Non-pigmented ciliary epithelial cell (primary cell): ENCODE measurements at places on chromosomes 16 and 17.

DNA sequence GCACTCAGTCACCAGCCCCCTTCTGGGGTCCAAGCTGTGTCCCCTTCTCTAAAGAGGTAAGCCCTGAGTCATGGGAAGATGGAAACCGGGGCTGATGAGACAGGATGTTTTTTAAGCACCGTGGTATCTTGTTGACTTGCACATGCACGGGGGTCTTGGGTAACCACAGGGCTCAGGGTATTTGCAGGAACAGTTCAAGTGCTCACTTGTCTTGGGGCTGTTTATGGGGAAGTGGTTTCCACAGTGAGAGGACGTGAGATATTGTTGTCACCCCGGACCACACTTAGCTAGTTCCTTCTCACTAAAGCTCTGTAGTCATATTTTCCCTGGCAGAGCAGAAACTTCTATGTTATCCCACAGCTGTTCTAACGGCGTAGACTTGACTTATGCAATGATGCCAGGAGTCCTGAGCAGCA is 7.7 kb downstream of the CCL3L1 start:
- DNase-seq, result no peak

DNA sequence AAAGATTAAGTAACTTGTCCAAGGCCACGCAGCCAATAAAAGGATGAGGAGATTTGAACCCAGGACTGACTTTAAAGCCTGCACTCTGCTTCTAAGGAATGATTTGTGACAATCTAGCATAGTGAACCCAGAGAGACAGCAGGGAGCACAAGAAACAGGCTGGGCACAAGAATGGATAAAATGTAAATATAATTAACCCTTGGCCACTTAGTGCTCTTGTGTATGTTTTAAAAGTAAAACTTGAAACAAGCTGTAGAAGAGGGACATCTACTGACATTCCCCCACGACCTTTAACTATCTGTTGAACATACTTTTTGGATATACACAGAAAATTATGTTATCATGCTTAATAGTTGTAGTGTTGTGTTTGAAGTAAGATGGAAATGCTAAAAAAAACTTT is 141.9 kb upstream of the PMFBP1 start:
- no peak for DNase-seq

DNA sequence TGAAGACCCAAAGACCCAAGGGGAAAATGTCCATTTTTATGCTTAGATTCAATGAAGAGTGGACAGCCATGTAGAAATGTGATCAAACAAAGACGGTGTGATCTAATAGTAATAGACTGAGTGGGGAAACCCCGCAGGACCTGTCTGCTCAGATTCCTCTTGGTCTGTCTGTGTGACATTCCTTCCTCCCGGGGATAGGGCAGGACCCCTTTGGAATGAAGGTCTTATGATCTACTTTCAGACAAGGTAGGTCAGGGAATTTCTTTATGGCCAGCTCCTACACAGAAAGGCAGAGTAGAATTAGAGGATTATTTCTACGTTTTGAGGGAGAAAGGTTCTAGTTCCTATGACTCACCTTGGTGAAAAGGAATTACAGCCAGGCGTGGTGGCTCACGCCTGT is 267.6 kb downstream of the STX8 start:
- no peak for DNase-seq

- no peak for DNase-seq
Observed at GRCh38 chr16:69435977-69436820, 11.8 kb downstream of the CYB5B start.

GRCh38 chr17:13917634-13918033 is 151.7 kb upstream of the COX10 start:
- no peak for DNase-seq

GRCh38 chr16:81266680-81267095 is 28.2 kb downstream of the BCO1 start:
- no peak for DNase-seq

DNA sequence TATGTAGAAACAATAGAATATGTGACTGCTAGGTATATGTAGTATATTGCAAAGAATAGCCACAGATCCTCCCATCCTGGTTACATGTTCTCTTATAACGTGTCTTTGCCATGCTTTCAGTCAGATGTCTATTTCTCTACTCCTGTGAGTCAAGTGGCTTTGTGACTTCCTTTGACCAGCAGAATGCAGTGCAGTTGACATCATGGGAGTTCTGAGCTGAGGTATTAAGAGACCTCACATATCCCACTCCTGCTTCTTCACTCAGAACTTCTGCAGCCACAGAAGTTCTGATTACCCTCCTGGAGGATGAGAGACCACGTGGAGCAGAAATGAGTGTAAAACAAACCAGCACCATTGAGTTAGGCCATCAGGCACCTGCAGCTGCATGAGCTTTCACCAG is 222.5 kb downstream of the PRKCA start:
- DNase-seq, result no peak

DNA sequence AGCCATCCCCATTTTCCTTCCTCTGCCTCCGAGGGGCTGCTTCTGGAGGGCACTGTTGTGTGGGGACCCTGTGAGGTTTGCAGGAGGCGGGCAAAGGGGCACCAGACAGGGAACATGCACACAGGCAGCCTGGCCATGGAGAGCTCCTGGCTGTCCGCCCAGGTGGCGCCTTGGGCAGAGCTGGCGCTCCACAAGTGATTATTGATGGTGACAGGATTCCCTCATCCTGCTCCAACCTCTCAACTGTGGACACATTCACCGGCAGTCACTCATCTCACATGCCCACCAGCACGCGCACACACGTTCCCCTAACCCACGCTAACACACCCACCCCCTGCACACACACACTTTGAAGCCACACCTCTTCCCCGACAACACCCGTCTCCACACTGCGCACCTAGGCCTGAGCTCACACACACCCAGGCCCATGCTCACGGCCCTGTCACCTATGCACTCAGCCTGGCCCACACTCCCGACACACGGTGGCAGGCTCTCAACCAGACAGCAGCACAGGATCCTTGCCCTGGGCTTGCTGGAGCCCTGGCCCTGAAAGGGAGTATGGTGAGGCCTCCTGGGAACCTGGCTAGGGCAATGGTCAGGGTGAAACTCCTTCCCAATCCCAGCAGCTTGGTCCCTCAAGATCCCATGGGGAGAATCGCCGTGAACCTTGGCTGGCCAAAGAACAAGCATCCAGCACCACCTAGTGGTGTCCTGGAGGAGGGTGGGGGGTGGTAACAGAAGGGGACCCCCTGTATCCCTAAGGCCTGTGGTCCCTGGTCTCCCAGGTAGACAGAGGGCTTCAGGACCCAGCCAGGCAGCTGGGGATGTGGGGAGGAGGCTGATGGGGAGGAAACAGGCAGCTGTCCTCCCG is 3.6 kb downstream of the PNMT start:
- DNase-seq, result no peak

- no peak for DNase-seq
Observed at GRCh38 chr17:2957631-2958286, 105.6 kb downstream of the OR1D5 start.

GRCh38 chr16:30621765-30622164 is 11.6 kb upstream of the ZNF689 start:
- DNase-seq, result no peak

DNA sequence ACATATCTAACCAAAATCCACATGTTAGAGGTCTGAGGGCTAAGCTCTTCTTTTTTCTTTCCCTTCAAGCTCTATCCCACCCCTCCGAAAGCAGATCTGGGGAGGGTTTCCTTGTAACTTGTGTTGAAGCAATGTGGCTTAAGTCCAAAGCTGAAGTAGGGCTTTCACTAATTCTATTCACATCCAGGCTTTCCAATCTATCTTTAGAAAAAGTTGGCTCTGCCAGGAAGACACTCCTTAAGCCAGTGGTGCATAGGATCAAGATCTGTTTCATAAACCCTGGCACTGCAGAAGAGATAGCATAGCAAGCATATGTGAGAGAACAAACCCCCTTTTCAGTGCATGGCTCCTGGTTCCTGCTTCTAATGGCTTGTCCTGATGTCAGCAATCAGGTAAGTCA is 34.9 kb upstream of the DHX40 start:
- no peak for DNase-seq
